CD4-positive, alpha-beta T cell treated with Interferon gamma for 1 hour (primary cell): ENCODE measurements at places on chromosomes 2 and 18.

- DNase-seq = no peak
Measured at GRCh38 chr2:227115761-227116160, 48.2 kb downstream of the COL4A4 start.

DNA sequence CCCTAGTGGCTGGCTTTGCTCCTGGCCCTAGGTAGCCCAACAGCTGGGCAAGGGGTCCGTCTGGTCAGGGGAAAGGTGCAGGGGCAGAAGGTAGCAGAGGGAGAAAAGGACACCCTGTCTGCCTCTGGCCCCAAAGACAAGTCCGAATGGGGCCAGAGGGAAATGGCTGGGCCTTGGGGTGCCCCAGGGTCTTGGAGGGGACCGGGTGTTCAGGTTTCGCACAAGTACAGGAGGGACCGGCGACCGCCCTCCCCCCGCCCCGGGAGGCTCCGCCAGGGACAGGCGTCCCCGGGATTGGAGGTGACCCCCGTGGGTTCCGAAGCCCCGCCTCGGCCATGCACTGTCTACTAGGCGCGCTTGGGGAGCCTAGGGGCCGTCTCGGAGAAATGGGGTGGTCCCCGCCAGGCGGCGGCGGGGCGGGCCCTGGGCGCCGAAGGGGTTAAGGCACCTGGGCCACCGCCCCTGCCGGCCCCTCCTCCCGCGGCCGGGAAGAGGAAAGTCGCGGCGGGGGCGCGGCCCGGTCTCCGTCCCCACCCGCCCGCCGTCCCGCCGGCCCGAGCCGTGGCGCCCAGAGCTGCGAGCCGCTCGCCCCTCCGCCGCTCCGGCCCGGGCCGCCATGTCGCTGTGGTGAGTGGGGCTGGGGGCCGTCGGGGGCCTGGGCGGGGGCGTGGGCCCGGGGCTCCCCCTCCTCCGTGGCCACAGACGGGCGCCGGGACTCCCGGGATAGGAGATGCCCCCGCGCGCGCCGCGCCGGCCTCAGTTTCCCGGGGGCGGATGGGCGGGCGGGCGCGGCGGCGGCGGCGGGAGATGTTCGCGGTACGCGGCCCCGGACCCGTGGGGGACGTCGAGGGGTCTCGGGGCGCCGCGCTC, at the start of gene B3GNT7:
B3GNT7 (plus strand) TSS at position 523 of the 870 bp plus-strand sequence; CDS start at position 617, 94 bp downstream.
- DNase-seq = peak; percentile 25

DNA sequence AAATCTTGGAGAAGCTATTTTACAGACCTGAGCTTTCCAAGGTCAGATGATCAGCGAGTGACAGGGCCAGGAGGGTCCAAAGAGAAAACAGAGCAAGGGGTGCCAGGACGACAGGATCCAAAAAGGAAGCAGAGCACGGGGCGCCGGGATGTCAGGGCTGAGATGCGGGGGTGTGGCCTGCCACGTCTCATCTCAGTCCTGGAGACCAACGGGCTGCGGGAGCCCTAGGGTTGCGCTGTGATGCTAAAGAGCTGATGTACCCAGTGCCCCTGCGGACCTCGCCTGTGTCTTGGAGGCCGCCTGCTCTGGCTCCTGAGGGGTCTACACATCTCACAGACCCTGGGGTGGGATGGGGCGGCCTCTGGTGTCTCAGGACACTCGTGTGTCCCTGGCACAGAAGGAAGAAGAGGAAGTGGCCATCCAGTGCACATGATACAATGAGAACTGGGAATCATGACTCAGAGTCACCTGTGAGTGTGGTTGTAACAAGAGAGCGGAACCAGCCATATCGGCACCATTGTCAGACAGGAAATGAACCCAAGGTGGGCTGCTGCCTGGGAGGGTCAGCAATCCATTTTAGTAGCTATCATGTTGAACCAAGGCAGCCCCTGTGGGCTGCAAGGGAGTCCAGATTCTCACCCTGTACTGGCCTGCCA, 97.8 kb downstream of the MYT1L start:
- no peak for DNase-seq

DNA sequence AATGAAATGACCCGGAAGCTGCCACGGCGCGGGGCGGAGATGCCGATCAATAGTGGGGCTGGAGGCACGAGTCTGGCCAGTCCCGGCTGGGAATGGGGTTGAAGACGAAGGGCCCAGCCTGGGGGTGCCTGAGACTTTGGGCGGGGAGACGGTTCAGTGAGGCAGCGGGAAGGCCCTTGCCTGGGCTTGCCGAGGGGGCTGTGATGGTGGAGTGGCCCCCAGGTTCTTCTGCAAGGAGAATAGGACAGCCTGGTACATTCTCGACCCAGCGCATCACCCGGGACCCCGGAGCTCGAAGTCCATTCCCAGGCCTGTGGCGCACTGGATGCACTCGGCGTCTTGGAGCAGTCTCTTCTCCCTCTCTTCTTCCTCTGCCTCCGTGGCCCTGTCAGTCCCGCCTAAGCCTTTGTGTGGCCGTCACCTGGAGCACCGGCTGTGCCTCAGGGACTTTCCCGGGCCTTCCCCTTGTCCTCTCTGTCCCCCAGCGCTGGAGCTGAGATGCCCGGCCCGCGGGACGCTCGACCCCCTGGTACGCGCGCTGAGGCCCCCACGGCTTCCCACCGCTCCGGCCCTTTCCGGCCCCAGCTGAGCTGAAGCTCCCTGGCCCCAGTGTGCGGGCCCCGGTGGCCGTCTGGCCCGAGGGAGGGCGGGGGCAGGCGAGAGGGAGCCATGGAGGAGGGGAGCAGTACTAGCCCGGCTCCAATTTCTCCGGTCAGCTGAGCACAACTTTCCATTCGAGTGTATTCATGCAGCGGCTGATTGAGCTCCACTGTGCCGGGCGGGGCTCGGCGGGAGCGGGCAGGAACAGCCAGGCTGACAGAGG, 8.0 kb downstream of the SIX3 start:
- DNase-seq = no peak

- DNase-seq = no peak
Measured at GRCh38 chr2:227482638-227483340, 10.8 kb downstream of the AGFG1 start.

GRCh38 chr2:238418196-238418998, 8.3 kb upstream of the ASB1 start:
- DNase-seq = no peak

DNA sequence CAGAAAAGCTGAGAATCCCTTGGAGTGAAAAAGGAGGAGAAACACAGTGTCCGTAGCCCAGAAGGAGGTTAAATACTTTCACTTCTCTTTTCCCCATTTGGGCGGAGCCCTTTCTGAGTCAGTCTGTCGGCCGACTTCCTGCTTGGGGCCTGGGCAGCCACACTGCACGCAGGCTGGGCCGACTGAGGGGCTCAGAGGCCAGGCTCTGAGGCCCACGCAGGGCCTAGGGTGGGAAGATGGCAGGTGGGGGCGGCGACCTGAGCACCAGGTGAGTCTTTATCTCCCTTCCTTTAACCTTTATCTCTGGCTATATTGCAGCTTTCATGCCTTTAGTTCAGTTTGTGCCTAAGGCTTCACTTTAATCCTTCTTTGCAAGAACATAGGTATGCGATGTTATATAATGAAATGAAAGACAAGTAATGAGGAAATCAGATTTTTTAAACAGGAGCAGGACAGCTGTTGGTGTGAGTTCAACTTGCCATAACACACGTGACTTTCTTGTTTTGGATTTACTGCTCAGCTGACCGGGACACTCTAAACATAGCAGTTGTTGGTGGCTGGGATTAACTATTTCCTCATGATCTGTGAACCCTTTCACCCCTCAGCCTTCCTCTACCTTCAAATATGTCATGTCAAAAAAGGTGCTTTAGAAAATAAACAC, at the start of gene SP100:
SP100 (plus strand) TSS at position 141 of the 661 bp plus-strand sequence; CDS start at position 237, 96 bp downstream.
- DNase-seq = peak; percentile 86

DNA sequence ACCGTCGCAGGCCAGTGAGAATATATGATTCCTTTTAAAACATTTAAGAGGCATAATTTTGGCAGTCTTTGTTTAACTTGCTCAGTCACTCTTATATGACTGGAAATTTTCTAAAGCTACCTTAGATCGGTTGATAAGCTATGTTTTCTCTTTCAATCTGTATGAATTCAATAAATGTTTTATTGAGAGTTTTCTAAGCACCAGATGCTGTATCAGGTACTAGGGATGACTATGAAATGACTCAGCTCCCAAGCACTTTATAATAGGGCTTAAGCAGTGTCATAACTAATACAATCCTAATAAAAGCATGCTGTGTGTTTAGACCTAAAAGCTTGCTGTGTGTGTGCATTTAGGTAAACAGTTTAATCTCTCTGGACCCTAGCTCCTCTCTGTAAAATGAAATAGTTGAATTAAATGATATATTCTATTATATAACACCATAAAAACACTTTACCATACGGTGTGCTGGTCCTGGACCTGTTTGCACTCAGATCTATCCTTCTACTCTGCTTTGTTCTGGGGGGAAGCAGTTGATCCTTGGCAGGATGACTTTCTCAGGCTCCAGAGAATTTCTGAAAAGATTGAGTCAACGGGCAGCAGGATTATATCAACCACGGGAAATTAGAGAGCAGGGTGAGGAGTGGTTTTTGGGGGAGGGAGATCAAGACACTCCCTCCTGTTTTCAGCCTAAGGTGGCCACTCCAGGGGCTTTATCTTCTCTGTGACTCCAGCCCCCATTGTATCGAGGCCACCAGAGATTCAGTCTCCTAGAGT, 26.1 kb upstream of the SLC38A11 start:
- DNase-seq = no peak

- no peak for DNase-seq
Measured at GRCh38 chr18:48194591-48195181, 214.5 kb downstream of the ZBTB7C start.

GRCh38 chr2:127678991-127679390, 3.7 kb upstream of the LIMS2 start:
- no peak for DNase-seq

GRCh38 chr2:47207614-47208013, 52.5 kb upstream of the STPG4 start:
- DNase-seq = no peak
